ENCODE measurements at places on chromosomes 6 and 20.

DNA sequence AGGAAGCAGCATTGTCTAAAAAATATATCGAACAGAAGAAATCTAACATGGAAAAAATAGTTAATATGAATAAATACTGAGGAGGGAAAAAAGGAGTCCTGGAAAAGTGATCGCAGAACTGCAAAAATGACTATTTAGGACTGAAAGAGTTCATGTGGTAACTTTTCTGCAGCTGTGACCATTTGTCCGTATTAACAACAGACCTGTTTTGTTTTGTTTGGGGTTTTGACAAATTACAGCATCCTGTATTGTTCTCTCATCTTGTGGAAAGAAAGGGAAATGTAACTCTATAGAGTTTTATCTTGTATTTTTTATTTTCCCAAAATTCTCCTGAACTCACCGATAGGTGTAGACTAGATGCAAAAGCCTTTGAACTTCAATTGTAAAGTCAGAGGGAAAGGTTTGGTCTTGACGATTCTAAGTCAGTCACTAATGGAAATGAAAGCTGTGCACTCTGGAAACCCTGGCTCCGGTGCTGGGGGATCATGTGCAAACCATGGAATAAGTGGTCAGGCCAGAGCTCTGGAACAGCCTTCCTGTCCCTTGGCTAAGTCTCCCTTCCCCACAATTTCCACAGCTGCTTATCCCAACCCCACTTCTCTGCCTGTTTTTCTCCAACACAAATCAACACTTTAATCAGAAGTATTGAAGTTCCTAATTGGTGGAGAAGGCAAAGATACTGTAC lies 51.2 kb upstream of the MARCKS start:
- no peak for DNase-seq

DNA sequence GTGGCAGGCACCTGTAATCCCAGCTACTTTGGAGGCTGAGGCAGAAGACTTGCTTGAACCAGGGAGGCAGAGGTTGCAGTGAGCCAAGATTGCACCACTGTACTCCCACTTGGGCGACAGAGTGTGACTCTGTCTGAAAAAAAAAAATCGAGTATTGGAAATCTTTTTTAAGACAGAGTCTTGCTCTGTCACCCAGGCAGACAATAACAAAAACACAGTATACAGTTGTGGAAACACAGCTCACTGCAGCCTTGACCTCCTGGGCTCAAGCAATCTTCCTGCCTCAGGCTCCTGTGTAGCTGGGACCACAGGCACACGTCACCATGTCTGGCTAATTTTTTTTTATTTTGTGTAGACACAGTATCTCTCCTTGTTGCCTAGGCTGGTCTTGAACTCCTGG lies 15.0 kb downstream of the NANP start:
- DNase-seq = no peak

DNA sequence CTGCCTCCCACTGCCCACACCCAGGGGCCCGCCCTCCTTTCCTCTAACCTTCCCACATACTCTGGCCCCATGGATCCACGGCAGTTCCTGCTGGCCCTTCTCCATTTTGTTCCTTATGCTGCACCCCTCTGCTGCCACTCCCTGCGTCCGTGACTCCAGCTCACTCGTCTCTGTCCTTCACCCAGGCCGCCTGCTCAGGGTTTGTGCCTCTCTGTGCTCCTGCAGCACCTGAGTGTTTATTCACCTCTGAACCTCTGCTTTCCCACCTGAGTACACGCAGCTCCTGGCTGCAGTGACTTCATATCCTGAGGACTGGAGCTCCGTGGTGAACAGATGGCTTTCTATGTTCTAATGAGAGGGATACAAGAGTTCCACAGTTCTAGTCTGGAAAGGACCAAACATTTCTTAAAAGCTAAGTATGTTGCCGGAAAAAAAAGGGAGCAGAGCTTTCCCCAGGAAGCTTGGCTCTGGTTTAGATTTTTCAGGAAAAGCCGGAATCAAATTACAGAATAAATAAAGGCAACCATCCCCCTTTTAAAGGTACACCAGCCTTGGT lies 1.5 kb upstream of the GNRH2 start:
- DNase-seq = no peak

GRCh38 chr20:52103913-52104545 lies 87.5 kb downstream of the ZFP64 start:
- no peak for DNase-seq

DNA sequence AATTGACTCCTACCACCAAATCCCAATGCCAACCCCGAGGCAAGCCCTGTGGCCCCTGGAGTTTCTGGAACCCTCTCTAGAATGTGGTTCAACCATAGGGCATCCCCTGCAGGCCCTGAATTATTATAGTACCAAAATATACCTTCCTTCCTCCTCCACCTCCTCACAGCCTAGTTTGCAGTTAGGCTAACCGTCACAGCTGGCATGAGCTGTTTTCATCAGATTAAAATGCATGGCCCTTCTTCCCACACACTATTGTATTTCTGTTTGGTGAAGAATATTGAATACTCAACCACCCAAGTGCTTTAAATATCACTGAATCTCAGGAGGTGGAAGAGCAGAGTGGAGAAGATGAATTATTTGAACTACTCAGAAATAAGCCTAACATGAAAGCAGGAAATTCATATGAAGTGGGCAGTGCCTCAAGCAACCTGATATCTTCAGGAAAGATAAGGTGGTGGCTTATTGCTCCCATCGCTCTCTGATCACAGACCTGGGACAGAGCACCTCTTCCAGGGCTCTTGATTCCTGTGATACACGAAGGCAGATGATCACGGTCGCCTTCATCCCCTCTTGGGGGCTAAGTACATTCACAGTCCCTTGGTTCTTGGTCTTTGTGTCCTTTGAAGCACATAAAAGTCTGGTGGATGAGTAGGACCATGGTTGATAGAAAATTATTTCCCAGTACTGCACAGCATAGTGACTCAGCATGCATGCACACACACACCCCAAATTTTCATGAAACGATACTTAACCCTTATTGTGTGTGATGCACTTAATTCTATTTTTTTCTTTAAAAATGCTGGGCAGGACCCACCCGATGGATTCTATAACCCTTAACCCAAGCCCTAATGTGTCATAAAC lies 90.9 kb downstream of the PSMG4 start:
- DNase-seq = no peak

GRCh38 chr6:34386316-34387137 lies 5.9 kb downstream of the NUDT3 start:
- DNase-seq = no peak

GRCh38 chr6:2600363-2600762 lies 150.4 kb downstream of the MYLK4 start:
- DNase-seq = no peak

DNA sequence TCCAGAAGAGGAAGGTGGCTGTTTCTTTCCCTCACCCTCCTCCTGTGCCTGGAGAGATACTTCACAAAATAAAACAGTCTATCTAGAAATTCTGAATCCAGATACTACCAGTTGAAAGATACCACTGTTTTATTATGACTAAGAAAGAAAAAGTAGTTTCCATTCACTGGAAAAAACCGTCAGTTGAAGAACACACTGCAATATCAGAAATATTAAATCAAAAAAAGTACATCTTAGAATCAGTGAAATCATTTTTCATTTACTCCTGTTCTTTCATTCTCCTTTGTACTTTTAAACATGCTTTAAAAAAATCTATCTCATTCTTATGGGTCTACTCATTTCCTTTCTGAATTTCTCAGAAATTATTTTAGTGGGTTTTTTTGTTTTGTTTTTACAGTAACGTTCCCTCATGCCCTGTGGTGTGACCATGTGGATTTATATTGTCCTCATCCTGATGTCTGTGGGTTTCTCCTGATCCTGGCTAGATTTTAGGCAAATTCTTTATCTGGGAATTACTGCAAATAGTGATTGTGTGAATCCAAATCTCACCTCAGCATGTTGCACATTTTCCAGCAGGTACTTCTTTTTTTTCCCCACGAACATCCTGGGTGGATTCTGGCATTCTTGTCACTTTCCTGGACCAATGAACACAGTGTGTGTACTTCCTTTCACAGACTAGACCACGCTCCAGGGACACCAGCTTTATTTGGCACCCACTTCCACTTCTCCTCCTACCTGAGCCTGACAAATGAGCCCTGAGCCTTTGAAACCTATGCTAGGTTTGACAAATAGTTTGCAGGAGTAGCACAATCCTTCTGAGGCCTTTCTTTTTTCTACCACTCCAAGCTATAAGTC lies 114.0 kb upstream of the LAMP5 start:
- DNase-seq = no peak

GRCh38 chr6:88455317-88455716 lies 289.2 kb upstream of the CNR1 start:
- no peak for DNase-seq

DNA sequence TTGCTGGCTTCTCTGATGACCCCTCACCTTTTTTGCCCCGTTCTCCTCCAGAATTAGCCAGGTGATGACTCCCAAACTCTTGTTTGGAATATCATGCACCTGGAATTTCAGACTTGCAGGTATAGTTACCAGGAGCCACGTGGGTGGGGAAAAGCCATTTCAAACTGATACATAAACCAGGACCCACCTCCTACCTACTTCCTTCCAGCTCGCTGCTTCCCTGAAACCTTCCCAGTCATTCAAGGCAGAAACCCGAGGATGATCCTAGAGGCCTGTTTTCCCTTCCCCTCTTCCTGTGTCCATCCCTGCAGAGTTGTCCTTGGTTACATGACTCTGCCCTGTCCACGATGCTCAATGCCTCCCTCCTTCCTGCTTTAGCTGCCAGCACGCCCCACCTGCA lies 101.9 kb downstream of the MTHFD1L start:
- no peak for DNase-seq

DNA sequence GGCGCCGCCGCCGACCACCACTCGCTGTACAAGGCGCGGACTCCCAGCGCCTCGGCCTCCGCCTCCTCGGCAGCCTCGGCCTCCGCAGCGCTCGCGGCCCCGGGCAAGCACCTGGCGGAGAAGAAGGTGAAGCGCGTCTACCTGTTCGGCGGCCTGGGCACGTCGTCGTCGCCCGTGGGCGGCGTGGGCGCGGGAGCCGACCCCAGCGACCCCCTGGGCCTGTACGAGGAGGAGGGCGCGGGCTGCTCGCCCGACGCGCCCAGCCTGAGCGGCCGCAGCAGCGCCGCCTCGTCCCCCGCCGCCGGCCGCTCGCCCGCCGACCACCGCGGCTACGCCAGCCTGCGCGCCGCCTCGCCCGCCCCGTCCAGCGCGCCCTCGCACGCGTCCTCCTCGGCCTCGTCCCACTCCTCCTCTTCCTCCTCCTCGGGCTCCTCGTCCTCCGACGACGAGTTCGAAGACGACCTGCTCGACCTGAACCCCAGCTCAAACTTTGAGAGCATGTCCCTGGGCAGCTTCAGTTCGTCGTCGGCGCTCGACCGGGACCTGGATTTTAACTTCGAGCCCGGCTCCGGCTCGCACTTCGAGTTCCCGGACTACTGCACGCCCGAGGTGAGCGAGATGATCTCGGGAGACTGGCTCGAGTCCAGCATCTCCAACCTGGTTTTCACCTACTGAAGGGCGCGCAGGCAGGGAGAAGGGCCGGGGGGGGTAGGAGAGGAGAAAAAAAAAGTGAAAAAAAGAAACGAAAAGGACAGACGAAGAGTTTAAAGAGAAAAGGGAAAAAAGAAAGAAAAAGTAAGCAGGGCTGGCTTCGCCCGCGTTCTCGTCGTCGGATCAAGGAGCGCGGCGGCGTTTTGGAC lies 2.0 kb downstream of the SOX4 start:
- no peak for DNase-seq

GRCh38 chr20:1304710-1305515 lies 24.0 kb downstream of the SDCBP2 start:
- DNase-seq = no peak

- no peak for DNase-seq
Observed at GRCh38 chr20:25014816-25015215, 22.3 kb upstream of the APMAP start.

GRCh38 chr20:62149532-62150309 lies 6.2 kb downstream of the SS18L1 start:
- DNase-seq = no peak

DNA sequence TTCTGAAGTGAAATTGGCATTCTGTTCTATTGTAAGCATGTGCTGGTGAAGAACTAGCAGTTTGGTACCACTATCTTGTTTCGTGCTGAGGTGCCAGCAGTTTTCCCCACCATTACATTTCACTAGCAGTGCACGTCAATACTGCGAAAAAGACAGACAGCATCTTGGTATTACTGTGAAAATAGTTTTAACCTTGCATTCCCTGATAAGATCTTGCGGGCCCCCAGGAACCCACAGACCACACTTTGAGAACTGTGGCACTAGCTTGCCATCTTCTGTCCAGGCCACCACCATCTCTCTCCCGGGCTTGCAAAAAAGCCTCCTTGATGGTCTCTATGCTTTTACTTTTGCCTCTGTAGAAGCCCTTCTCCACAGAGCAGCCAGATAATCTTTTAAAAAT lies 185.7 kb downstream of the BACH2 start:
- peak; percentile 74 for DNase-seq

- DNase-seq = no peak
Observed at GRCh38 chr6:71277926-71278600, 10.5 kb upstream of the OGFRL1 start.

- no peak for DNase-seq
Observed at GRCh38 chr6:112626468-112627082, 279.4 kb downstream of the RFPL4B start.

GRCh38 chr20:57236813-57237584 lies 29.4 kb downstream of the BMP7 start:
- DNase-seq = no peak

DNA sequence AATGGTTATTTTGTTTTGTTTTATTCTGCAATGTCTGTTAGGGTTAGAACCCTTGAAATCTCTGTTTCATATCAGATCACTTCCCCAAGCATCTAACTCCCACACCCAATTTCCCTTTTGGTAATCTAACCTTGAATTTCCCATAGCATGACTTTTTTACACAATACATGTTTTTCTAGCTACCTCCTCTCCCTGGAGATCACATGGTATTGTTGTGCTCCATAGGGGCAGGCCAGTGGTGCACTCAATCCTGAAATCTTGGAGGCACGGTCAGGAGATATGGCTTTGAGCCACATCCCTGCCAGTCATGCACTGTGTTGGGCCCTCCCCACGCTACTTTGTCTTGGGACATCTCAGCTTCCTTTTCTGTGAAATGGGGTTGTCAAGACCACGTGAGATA lies 36.7 kb upstream of the NNAT start:
- DNase-seq = no peak

DNA sequence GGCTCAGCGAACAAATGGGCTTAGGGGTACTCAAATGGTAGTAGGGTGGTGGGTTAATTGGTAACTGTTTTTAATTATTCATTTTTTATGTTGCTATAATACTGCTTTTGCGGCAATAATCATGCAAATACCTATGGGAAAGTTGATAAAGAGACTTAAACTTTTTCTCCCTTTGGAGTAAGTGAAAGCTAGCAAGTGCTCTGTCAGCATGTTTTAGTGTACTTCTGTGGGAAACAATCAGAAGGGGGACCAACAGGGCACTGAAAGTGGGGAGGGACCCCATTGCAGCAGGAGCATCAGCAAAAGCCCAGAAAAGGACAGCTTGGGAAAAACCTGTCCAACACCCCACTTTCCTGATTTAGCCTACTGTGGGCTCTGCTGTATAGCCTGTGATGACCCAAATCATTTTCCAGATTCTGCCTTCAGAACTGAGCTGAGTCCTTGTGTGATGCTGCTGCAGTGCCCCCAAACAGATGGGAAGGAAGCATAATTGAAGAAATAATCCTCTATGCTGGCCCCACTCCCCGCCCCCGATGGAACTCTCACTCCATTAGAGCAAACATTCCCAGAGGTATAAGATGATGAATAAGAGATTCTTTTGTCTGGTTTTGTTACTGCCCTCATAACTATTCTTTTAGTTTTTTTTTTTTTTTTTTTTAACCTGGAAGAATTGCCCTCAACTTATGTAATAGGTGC lies 322.8 kb downstream of the CD83 start:
- no peak for DNase-seq

All from activated CD4-positive, alpha-beta T cell treated with anti-CD3 and anti-CD28 coated beads, Interleukin-2, amount 50 U/mL, for 16 hours (primary cell).